ENCODE measurements at places on chromosomes 2 and 18. TPM values are rescaled to one million over a fixed set of nuclear protein-coding genes. Genes with fewer than 3 reads are reported as not detected.

GRCh38 chr2:178825183-178825582 is 18.0 kb upstream of the TTN start:
- no peak for DNase-seq

KLF7 gene
- 55.3 TPM for total RNA-seq

DNA sequence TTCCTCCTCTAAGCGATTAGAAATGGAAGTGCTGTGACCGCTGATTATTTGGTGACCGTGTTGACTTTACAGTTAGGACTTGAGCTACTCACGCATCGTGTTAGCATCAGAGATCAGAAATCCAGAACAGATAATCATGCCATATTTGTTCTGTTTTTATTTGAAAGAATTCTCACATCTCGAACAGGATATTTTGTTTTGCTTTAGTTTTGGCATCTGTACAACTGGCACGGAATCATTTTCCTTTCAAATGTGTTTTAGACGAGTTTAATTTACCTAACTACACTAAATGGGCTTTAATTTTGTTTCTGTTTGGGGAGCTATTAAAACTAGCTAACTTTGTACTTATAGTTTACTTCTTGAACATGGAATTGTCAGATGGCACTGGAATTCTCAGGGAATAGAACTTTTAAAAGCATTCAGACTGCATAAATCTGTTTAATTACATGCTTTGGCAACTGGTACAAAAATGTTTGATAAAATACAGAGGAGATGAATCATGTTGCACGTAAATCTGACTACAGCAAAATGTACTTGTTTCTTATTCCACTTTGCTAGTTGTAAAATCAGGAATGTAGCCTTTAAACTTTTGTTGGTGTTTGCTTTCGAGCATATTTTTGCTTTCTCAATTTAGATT is 1.4 kb downstream of the ITPRID2 start:
- DNase-seq, result no peak

COA5 gene
- total RNA-seq, result 46.8 TPM

DNA sequence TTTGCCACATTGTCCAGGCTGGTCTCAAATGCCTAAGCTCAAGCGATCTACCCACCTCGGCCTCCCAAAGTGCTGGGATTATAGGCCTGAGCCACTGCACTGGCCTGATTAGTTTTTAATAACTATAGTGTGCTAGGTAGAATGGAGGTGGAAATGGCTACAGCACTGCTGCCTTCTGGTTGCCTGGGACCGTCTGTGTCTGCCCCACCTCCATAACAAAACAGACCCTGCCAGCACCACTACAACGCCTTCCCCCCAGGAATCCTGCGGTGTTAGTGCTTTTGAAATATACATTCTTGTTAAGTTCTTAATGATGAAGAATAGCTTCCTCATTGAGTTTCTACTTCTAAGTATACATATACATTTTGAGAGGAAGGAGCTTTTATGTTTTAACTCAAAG is 148.2 kb upstream of the ITGA6 start:
- DNase-seq, result no peak

Measured in tibial nerve (tissue), 4 donors.